ENCODE measurements at places on chromosomes 1 and 21. TPM values are rescaled to one million over a fixed set of nuclear protein-coding genes. Genes with fewer than 3 reads are reported as not detected.

DNA sequence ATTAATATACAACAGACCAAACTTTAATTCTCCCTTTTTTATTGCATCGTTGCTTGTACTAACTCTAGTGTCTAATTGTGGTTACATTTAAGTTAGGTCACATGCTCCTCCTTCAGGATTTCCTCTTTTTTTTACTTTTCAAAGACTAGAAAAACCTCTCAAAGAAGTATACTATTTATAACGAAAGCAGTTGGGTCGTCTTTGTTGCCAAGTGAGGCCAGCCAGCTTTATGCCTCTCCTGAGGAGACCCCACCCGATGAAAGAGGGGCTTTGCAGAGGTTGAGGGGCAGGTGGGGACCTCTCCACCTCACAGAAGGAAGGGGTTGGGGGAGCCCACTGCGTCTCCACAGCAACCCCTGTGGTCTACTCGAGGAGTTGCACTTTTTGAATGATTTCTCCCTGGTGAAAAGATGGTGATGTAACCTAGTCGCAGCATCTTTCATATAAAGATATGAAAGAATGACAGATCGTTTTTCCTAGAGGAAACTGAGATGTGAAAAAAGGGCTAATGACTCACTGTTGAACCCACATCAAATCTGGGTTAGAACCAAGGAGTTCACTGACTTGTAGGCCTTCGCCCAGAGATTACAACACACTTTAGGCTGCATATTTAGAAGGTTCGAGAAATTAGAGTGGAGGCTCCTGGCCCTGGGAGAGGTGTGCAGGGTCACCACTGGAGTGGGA lies 6.4 kb downstream of the TGFB2 start:
- no peak for DNase-seq
- H3K27ac ChIP-seq: no peak overlapping the region
- H3K27me3 ChIP-seq: no peaks in the 10 kb centered on the region
- peak overlapping the region; percentile 65 for H3K4me3 ChIP-seq
- no peaks in the 10 kb centered on the region for H3K36me3 ChIP-seq

GRCh38 chr1:158005224-158005623 lies 11.8 kb downstream of the KIRREL1 start:
- no peak overlapping the region for H3K4me3 ChIP-seq
- no peaks in the 10 kb centered on the region for H3K36me3 ChIP-seq
- peak overlapping the region; percentile 90 for H3K27ac ChIP-seq
- DNase-seq: no peak
- no peaks in the 10 kb centered on the region for H3K27me3 ChIP-seq

Gene RXRG
- total RNA-seq: 6.6 TPM

Gene TNNI3K
- 56.9 TPM for total RNA-seq

DNA sequence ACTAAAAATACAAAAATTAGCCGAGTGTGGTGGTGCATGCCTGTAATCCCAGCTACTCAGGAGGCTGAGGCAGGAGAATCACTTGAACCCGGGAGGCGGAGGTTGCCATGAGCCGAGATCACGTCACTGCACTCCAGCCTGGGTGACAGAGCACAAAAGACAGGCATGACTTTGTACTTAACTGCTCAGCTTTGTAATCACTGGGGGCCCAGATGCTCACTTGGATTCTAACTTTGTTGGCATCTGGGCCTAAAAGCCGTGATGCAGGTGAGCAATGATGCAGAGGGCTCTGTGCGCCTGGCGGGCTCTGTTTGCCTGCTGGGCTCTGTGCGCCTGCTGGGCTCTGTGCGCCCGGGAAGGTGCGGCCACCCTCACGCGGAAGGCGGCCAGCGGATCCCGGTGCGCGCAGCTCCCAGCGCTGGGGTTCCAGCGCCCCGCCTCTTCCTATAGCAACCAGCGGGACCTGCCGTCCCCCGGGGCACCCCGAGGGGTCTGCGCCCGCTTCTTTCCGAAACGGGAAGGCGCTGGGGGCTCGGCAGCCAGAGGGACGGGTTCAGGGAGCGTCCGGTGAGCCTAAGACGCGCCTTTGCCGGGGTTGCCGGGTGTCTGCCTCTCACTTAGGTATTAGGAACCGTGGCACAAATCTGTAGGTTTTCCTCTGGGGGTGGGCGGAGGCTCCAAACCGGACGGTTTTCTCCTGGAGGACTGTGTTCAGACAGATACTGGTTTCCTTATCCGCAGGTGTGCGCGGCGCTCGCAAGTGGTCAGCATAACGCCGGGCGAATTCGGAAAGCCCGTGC lies 31.7 kb downstream of the PRMT2 start:
- peak overlapping the region; percentile 56 for H3K4me3 ChIP-seq
- H3K27ac ChIP-seq: no peak overlapping the region
- no peaks in the 10 kb centered on the region for H3K27me3 ChIP-seq
- H3K4me1 ChIP-seq: no peaks in the 10 kb centered on the region
- DNase-seq: no peak

- H3K27ac ChIP-seq: no peak overlapping the region
- DNase-seq: no peak
- H3K4me3 ChIP-seq: no peak overlapping the region
- peaks cover 9% of the 10 kb centered on the region for H3K27me3 ChIP-seq
These were observed 16.2 kb downstream of the OLIG2 start for GRCh38 chr21:33041981-33042380.

GRCh38 chr1:61397935-61398334 lies 315.6 kb downstream of the NFIA start:
- H3K4me3 ChIP-seq: no peak overlapping the region
- DNase-seq: no peak
- no peaks in the 10 kb centered on the region for H3K36me3 ChIP-seq
- no peaks in the 10 kb centered on the region for H3K27me3 ChIP-seq

- DNase-seq: no peak
- H3K27me3 ChIP-seq: no peaks in the 10 kb centered on the region
- no peak overlapping the region for H3K27ac ChIP-seq
- peaks cover 40% of the 10 kb centered on the region for H3K4me1 ChIP-seq
- H3K4me3 ChIP-seq: no peak overlapping the region
These were observed 43.3 kb downstream of the LRRC53 start for GRCh38 chr1:74468982-74469603.

DNA sequence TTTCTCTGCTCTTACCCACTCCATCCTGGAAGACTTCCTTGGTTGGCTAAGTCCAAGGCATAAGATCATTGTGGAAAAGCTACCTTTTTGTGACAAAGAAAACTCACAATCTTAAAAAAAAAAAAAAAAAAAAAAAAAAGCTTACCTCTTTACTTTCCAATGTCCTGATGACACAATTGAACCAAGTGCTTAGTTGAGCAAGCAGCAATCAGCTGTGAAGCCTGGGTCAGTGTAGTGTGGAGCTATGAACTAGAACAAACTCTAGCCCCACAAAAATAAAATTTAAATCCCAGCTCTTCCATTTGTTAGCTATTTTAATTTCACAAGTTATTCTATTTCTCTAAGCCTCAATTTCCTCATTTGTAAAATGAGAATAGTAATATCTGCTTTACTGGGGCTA lies 647.6 kb downstream of the LMO4 start:
- DNase-seq: no peak
- H3K27ac ChIP-seq: no peak overlapping the region
- no peak overlapping the region for H3K4me3 ChIP-seq

- peaks cover 10% of the 10 kb centered on the region for H3K36me3 ChIP-seq
- no peak overlapping the region for H3K4me3 ChIP-seq
- H3K4me1 ChIP-seq: no peaks in the 10 kb centered on the region
- peak; percentile 35 for DNase-seq
- no peak overlapping the region for H3K27ac ChIP-seq
These were observed 9.5 kb upstream of the YRDC start for GRCh38 chr1:37817481-37817880.

Gene ITGB2
- total RNA-seq: 43.1 TPM

Gene CAMTA1
- total RNA-seq: 154 TPM

DNA sequence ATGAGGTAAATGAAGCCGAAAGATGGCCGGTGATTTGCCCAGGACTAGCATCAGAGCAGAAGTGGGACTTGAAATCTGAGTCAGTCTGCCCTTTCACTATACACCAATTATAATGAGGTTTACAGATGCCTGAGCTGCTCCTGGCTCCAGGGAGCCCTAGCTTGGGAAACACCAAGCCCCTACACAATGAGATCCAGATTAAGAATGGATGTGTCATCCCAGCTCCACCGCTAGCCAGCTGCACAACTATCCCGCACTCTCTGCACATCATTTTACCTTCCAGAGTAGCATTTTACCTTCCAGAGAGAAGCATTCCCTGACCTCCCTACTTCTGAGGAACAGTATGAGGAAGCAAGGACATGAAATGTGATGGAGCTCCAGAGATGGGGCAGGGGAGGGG lies 27.0 kb downstream of the SERTAD4 start:
- H3K4me1 ChIP-seq: peaks cover 3% of the 10 kb centered on the region
- H3K36me3 ChIP-seq: no peaks in the 10 kb centered on the region
- no peaks in the 10 kb centered on the region for H3K27me3 ChIP-seq
- no peak overlapping the region for H3K27ac ChIP-seq
- DNase-seq: peak; percentile 27

Gene HCRTR1
- not detected for total RNA-seq

DNA sequence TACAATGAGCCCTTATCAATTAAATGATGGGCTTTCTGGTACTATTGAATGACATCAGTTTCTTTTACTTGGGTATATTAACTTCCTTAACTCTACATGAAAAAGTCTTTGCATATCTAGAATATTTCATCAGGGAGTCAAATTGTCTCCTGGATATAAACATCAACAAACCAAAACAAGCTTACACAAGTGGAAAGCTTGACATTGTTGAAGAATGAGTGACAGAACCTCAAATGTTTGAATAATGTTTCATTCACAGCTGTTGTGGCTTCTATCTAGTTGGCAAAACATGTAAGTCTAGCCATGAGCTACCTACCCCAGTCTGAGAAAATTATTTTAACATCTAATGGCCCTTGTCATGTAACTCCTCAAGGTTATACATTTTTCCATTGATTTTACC lies 604.8 kb upstream of the ADAMTS5 start:
- H3K36me3 ChIP-seq: no peaks in the 10 kb centered on the region
- no peak for DNase-seq
- H3K4me3 ChIP-seq: no peak overlapping the region
- no peaks in the 10 kb centered on the region for H3K27me3 ChIP-seq
- H3K4me1 ChIP-seq: no peaks in the 10 kb centered on the region

- H3K4me1 ChIP-seq: peaks cover 12% of the 10 kb centered on the region
- DNase-seq: peak; percentile 58
- peak overlapping the region; percentile 94 for H3K27ac ChIP-seq
- H3K27me3 ChIP-seq: no peaks in the 10 kb centered on the region
- H3K36me3 ChIP-seq: no peaks in the 10 kb centered on the region
These were observed 1.0 kb upstream of the CDKN2C start for GRCh38 chr1:50968821-50969610.

Gene RHCE
- total RNA-seq: 0.54 TPM

GRCh38 chr1:201499795-201500669 lies 6.9 kb downstream of the CSRP1 start:
- no peak overlapping the region for H3K4me3 ChIP-seq
- no peak for DNase-seq
- H3K27ac ChIP-seq: peak overlapping the region; percentile 70

GRCh38 chr1:152739841-152740240 lies 18.0 kb upstream of the KPRP start:
- no peak overlapping the region for H3K4me3 ChIP-seq
- H3K27me3 ChIP-seq: no peaks in the 10 kb centered on the region
- no peak overlapping the region for H3K27ac ChIP-seq
- no peak for DNase-seq
- no peaks in the 10 kb centered on the region for H3K36me3 ChIP-seq
- H3K4me1 ChIP-seq: no peaks in the 10 kb centered on the region

GRCh38 chr1:9726905-9727595 lies 75.5 kb downstream of the PIK3CD start:
- H3K4me3 ChIP-seq: no peak overlapping the region
- no peak overlapping the region for H3K27ac ChIP-seq
- DNase-seq: no peak
- no peaks in the 10 kb centered on the region for H3K4me1 ChIP-seq

Gene CAMK2N1
- 5.4 TPM for total RNA-seq

- H3K36me3 ChIP-seq: no peaks in the 10 kb centered on the region
- peaks cover 8% of the 10 kb centered on the region for H3K27me3 ChIP-seq
- no peaks in the 10 kb centered on the region for H3K4me1 ChIP-seq
- no peak overlapping the region for H3K4me3 ChIP-seq
- H3K27ac ChIP-seq: no peak overlapping the region
These were observed 125.6 kb upstream of the LMO4 start for GRCh38 chr1:87202922-87203655.

GRCh38 chr21:41845310-41846032 lies 33.7 kb downstream of the PRDM15 start:
- no peak overlapping the region for H3K27ac ChIP-seq
- DNase-seq: no peak
- H3K4me1 ChIP-seq: no peaks in the 10 kb centered on the region
- no peak overlapping the region for H3K4me3 ChIP-seq

DNA sequence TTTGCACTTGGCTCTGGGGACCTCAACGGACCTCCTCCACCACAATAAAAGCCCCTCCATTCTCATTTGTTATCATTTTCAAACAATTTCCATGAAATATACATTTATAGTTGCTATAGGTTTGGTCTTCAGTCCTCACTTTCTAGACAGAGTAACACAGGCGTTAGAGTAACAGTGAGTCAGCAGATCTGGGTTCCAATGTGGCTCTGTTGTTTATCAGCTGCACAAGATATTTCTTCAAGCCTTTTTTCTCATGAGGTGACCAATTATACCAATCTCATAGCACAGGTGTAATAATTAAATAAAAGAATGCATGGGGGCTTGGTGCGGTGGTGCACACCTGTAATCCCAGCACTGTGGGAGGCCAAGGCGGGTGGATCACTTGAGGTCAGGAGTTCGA lies 32.8 kb upstream of the PSMB2 start:
- no peak for DNase-seq
- H3K4me3 ChIP-seq: no peak overlapping the region
- no peaks in the 10 kb centered on the region for H3K4me1 ChIP-seq

GRCh38 chr1:173285048-173285447 lies 77.9 kb upstream of the TNFSF4 start:
- no peak for DNase-seq
- H3K36me3 ChIP-seq: no peaks in the 10 kb centered on the region
- no peak overlapping the region for H3K27ac ChIP-seq
- H3K4me3 ChIP-seq: no peak overlapping the region

Gene METTL25B
- total RNA-seq: 17.6 TPM

GRCh38 chr1:54221867-54222484 lies 22.0 kb downstream of the MRPL37 start:
- H3K27ac ChIP-seq: no peak overlapping the region
- peaks cover 45% of the 10 kb centered on the region for H3K4me1 ChIP-seq
- H3K4me3 ChIP-seq: no peak overlapping the region
- DNase-seq: no peak

Gene ZNF669
- total RNA-seq: 2.9 TPM

All from heart left ventricle (tissue), 16 donors.